Suppressor macrophage treated with lipopolysaccharide for 1 hour (primary cell): ENCODE measurements at places on chromosomes 2 and 18.

GRCh38 chr2:216504376-216504762 lies 5.7 kb downstream of the RPL37A start:
- DNase-seq: no peak

DNA sequence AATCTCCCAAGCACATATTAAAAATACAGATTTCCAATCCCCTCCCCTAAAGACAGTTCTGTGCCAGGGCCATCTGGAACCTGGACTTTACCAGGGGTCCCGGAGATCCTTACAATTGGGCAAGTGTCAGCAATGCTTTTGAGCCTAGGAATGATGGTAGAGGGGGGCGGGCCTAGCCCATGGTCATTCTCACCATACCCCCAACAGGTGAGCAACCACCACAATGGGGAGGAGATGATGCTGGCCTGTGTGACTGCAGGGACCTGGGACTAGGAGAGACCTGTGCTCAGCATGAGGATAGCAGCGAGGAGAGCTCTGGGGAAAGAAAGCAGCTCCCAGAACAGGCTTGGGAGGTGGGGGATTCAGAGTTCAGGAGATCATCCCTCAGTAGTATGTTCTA lies 13.9 kb upstream of the ASAP2 start:
- DNase-seq: no peak

- no peak for DNase-seq
Measured at GRCh38 chr2:186431306-186431705, 54.8 kb upstream of the ZC3H15 start.

- DNase-seq: no peak
Measured at GRCh38 chr2:55962915-55963314, 39.3 kb upstream of the EFEMP1 start.

DNA sequence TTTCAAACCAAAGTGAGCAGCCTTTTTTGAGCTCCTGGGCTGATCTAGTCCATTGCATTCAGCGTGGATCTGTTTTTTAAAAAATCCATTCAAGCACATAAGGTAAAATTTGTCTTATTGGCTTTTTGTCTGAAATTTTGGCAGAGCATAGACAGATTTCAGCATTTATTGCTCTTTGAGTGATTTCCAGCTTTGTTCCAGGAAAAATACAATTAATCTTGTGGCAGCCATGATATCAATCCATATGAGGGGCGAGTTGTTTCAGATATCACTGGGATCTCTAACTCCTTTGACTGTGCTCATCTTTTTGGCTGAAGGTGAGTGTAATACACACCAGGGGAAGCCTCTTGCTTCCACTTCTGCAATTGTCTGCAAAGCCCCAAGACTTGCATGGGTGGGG lies 523.9 kb downstream of the SLC4A3 start:
- no peak for DNase-seq

DNA sequence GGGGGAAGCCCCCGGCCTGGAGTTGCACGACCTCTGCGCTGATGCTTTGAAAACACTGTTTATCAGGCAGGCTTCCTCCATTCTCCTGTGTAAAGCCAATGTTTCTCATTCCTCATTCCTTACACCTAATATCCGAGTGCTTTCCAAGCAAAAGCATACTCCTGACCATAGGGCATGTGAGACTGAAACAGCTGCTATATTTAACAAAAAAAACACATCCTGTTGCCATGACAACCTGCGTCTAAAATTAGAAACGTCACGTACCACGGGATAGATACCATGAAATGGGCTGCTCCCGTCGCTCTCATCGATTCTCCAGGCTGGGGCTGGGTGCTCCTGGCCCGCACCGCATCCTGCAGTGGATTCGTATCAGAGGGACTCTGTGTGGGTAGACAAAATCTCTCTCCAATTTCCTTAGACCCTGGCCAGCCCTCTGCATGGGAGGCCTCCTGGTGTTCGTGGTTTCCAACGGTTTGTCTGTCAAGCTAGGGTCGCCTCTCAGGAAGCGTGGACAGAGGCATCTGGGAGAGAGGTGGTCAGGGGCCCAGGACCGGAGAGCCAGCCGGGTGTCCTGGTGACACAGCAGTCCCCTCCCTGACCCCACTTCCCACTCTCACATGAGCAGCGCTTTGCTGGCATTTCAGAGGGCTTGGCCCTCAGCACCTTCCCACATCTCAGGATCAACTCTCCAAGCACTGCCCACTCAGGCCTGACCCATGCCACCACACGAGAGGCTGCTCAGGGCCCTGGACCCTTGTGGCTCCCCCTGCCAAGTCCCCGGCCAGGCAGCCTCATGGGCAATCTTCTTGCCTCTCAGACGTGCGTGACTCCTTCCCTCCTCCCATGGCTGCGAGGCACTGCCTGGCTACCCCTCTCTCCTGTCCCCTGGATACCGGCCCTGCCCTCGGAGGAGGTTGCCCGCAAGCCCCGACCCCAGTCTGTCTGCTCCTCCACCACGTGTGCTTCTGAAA lies 268.1 kb downstream of the NDUFA10 start:
- peak; percentile 52 for DNase-seq

DNA sequence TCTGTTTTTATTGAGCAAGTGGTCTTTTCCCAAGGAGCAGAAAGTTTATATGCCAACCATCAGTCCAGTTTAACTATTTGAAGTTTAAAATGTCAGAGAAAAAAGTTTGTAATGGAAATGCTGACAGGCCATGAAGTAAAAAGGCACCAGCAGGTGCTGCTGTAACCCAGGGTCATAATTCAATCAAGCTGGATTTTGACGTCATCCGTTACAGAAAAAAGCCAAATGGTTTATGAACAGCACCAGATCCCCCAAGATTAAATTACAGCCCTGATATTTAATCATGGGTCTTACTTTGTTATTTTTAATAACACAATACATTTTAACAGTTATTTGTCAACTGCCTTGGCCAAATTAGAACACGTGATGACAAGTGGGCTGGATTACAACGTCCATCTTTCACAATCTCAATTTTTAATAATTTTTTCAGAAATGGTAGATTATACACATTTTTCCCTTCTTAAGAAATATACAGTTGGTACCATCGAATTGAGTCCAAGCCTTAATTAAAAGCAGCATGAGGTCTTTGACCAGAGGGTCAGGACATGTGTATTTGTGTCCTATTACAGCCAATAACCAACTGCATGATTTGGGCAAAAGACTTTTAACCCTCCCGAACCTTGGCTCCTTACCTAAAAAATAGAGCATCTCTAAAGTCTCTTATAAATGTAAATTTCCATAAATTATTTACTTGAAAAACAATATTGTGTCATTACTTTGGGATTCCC lies 10.0 kb downstream of the TCF4 start:
- no peak for DNase-seq

- DNase-seq: peak; percentile 13
Measured at GRCh38 chr18:48292229-48292628, 117.0 kb downstream of the ZBTB7C start.

DNA sequence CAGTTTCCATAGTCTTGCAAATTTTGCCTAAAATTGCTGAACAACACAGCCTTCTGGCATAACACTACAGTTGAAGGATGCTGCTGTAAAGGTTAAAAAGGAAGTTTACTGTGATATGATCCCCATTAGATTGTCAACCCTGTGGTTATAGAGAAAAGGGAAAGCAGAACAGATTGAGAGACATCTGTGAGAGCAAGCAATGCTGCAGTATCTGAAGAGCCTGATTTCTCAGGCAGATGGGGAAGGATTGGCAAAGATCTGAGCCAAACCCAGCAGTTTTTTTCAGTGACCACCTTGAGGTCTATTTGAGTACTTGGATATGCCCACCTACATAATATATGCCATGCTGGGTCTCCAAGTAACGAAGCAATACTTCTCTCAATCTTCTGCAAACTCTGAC lies 8.5 kb upstream of the ST8SIA3 start:
- no peak for DNase-seq

DNA sequence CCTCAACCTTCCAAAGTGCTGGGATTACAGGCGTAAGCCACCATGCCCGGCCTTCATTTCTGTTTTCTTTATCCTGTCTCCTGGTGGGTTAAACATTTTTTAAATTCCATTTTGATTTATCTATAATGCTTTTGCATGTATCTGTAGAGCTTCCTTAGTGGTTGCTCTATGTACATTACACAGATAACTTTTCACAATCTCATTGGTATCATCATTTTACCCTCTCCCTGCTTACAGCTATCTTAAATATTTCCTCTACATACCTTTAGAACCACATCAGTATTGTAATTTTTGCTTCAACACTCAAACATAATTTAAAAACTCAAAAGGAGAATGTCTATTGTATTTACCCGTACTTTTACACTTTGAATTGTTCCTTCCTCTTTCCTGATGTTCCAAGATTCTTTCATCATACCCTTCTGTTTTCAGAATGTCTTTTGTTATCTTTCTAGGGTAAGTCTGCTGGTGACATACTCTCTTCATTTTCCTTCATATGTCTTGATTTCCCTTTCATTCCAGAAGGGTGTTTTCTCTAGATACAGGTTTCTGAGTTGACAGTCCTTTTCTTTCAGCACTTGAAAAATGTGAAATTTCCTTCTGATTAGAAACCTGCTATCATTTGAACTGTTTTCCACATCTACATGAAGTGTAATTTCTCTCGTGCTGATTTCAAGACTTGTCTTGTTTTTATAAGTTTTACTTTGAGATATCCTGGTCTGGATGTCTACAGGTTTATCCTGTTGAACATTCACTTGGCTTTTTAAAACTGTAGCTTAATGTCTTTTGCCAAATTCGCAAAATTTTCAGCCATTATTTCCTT lies 21.9 kb downstream of the PPP3R1 start:
- DNase-seq: no peak

DNA sequence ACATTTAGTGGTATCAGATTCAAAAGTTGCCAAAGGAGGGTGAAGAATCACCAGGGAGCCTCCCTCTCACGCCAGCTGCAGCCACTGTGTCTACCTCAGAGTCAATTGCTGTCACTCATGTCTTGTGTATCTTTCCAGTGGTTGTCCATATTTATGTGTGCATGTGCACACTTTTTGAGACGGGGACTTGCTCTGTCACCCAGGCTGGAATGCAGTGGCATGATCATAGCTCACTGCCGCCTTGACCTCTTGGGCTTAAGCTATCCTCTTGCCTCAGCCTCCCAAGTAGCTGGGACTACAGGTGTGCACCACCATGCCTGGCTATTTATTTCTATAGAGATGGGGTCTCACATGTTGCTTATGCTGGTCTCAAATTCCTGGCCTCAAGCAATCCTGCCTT lies 4.0 kb downstream of the MOCOS start:
- no peak for DNase-seq

- DNase-seq: no peak
Measured at GRCh38 chr18:74268933-74269620, 22.7 kb downstream of the CYB5A start.

DNA sequence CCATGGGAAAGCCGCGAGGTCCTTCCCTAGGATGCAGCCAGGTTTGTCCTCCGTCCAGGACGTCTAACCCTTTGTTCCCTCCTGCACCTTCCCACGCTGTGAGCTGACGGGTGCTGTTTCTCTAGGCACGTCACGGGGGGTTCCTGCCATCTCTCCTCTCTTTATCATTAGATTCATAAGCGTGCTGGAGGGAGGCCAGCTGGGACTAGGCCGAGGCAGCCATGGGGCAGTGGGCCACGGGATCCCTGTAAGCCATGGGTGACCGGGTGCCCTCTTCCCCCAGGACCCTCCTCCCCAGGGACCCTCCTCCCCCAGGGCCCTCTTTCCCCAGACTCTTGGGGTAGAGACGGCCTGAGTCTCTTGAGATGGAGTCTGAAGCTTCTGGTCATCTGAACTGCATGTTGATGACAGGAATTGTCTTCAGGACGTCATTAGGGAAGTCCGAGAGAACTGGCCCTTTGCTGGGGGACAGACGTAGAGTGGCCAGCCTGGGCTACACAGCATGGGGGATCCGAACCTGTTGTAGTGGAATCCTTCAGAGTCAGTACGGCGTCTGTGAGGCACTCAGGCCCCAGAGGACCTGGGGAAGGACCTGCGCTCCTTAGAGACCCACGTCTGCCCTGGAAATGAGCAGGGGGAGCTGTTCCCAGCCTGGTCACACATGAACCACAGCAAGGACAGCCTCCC lies 108.1 kb downstream of the TPO start:
- no peak for DNase-seq

- peak; percentile 12 for DNase-seq
Measured at GRCh38 chr2:218557941-218558340, 10.2 kb downstream of the USP37 start.

DNA sequence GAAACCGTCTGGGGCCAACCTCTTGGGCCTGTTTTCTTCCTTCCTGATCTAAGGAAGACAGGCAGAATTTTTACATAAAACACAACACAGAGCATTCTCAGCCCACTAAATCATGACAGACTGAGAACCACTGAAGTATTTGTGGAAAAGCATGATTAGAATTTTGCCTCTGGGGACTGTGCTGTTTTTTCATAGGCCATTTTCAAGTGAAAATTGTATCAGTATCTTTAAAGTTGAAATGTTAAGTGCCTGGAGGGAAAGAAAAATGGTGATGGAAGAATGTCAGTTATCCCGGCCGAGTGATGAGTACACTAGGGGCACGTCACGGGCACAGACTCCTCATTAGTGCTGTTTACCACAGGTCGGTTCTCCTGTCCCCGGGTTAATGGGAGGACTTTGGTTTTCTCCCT lies 36.9 kb downstream of the EHD3 start:
- no peak for DNase-seq

GRCh38 chr2:200320991-200321390 lies 14.5 kb downstream of the SPATS2L start:
- DNase-seq: no peak

GRCh38 chr18:31942291-31942998 lies 483 bp downstream of the TRAPPC8 start:
- peak; percentile 74 for DNase-seq

DNA sequence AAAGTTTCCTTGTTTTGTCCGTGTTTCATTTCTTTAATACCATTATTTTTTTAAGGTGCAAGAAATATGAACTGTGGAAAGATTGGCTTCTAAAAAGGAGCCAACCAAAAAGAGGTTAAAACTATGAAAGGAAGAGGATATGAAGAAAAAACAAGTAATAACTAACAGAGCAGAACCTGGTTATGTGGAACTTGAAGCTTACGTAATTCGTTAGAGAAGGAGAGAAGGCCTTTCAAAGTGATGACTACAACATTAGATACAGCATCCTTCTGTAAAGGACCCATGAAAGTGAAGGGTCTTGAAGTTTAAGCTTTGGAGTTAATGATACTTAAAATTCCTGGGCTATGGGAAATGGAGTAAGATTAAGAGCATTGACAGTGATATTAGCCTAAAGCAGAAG lies 84.5 kb downstream of the ANKRD12 start:
- DNase-seq: no peak

GRCh38 chr2:236968880-236969534 lies 116.7 kb upstream of the COPS8 start:
- DNase-seq: no peak

GRCh38 chr2:47062681-47063537 lies 92.2 kb downstream of the STPG4 start:
- no peak for DNase-seq
